HAP-1 (cell line): ENCODE measurements at places on chromosomes 5 and 9.

DNA sequence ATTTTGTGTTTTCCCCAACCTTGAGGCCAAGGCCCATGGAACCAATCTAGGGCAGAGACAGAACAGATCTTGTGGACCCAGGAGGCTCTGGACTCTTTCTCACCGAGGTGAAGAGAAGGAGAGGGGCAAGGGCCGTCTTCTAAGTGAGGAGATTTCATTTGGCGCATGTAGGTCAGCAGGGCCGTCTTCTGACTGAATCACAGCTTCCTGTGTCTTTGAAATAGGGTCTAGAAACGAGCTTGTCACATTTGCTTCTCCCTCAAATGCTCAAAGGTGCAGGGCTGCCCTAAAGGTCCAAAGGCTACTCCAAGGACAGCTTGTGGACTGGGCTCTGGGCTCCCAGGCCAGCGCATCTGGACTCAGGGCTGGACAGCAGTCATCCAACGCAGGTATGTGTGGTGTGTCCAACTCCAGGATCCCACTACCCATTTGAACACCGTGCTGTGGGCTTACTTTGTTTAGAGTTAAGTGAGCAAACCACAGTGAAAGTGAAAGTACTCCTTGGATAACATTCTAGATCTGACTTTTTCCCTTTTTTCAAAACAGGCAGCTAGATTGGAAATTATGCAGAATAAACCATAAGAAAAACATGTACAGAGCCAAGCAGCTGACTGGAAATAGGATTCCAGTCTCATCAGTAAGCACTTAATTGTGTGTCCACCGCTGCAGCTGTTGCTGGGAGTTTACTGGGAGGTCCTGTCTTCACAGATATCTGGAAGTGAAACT, 357.0 kb downstream of the GADD45G start:
- DNase-seq, result no peak

GRCh38 chr9:8188723-8189407, 389.3 kb upstream of the DMAC1 start:
- DNase-seq, result no peak

GRCh38 chr9:98334796-98335195, 79.3 kb upstream of the TBC1D2 start:
- DNase-seq, result no peak

GRCh38 chr5:19920761-19921160, 67.2 kb downstream of the CDH18 start:
- no peak for DNase-seq

- peak; percentile 79 for DNase-seq
Measured at GRCh38 chr9:34457266-34458012, 931 bp downstream of the FAM219A start.

DNA sequence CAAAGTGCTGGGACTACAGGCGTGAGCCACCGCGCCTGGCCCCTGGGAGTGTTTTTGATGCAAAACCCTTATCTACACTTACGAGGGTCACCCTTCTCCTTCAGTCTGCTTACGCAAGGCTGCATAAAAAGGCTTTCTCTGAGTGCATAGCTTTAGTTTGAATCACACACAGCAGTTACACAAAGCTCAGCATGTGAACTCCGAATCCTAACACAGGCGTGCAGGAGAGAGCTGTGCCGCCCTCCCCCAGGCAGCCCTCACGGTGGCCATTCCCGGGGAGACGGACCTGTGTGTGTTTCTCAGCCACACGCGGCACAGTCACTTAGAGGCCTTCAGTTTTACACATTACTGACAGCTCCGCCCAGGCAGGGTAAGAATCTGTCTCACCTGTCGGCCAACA, 26.7 kb downstream of the EXD3 start:
- DNase-seq, result no peak

GRCh38 chr9:112361601-112362000, 18.3 kb upstream of the HSDL2 start:
- no peak for DNase-seq
